ENCODE measurements at places on chromosomes 2 and 18.
A peak's percentile ranks its signal among the peaks of the same experiment; 100 is the strongest.

- DNase-seq = peak; percentile 5
Measured at GRCh38 chr2:132581991-132582738, 87.8 kb downstream of the LYPD1 start.

GRCh38 chr2:158586491-158586890 lies 129.7 kb downstream of the PKP4 start:
- DNase-seq = peak; percentile 69

- DNase-seq = peak; percentile 39
Measured at GRCh38 chr2:160911258-160911657, 249.0 kb upstream of the TANK start.

DNA sequence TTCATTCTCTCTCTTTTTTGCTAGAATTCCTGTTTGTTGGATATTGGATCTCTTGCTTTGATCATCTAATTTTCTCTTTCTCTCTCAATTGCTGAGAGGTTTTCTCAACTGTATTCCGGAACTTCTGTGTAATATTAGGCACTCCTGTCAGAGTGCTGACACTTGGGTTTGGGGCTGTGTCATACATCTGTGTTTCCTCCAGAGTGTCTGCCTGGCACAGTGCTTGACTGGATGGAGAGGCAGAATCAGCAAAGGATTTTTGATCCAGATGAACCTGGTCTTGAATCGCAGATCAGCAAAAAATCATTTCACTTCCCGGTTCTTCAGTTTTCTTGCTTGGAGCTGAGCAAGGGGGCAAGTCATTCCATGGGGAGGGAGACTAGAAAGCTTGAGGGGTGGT lies 87.7 kb upstream of the CXCR4 start:
- DNase-seq = no peak

DNA sequence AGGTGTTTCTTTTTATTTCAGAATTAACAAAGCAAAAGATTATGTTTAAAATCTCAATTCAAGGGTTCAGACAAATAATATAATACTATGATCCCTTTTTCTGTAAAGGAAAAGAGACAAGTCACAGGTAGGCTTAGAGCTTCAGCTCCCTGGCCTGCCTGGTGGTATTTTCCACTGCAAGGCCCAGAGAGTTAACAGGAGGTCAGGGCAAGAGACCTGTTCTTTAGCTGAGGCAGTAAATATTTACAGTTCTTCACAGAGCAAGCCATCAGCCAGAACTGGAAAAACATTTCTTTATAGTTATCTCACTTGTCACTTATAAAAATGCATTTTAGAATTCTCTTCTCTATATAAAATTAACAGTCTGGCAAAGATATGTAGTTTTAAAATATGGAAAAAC lies 70.1 kb downstream of the EPG5 start:
- no peak for DNase-seq

- DNase-seq = no peak
Measured at GRCh38 chr18:33097126-33097525, 324.3 kb upstream of the KLHL14 start.

DNA sequence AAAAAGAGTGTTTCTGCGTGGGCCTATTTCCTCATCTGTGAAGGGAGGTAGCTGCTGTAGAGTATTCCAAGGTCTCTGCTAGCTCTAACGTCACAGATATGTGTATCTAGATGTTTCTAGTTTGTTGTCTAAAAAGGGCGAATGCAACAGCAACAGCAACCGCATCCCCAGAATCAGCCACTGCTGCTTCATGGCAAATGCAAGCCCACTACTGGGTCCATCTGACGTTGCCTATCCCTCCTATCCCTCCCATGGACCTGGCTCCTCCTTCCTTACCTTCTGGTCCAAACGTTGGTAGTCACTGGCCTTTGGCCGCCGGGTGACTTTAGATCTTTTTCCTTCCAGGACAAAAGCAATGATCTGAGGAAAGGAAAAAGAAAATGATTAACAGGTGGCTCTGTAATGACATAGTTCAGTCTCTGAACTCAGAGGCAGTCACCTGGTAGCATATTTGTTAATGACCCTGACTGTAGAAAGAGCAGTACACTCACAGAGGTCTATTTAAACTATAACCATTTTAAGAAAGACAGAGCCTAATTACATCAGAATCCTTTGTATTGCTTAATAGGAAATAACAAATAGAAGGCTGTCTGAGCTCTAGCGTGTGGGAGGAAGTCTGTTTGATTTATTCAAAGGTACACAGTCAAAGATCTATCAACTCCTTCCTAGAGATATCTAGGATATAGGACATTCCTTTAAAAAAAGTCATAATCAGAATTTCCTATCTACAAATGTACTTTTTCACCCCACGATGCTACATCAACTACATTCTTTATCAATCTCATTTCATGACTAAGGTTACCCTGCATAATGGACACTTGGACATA lies 2.9 kb downstream of the TGOLN2 start:
- DNase-seq = peak; percentile 60

GRCh38 chr2:202135091-202135874 lies 62.2 kb downstream of the KIAA2012 start:
- DNase-seq = peak; percentile 97

GRCh38 chr18:46069524-46069923 lies 2.5 kb downstream of the PSTPIP2 start:
- peak; percentile 25 for DNase-seq

DNA sequence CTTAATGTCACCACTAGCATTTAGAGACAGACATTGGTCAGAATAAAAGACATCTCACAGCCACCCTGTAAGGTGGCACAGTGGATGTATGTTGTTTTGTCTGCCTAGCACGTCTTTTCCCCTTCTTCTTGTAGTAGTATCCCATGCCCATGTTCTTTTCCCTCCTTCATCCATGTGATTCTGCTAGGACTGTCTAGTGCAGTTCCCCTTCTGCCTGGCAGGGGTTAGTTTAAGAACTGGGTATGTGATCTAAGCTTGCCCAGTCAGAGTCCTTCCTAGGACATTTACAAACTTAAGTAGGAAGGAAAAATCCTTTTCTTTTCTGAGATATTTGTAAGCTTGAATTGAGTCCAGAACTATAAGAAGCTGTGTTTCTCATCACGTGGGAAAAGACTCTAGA lies 172.3 kb downstream of the BABAM2 start:
- no peak for DNase-seq

DNA sequence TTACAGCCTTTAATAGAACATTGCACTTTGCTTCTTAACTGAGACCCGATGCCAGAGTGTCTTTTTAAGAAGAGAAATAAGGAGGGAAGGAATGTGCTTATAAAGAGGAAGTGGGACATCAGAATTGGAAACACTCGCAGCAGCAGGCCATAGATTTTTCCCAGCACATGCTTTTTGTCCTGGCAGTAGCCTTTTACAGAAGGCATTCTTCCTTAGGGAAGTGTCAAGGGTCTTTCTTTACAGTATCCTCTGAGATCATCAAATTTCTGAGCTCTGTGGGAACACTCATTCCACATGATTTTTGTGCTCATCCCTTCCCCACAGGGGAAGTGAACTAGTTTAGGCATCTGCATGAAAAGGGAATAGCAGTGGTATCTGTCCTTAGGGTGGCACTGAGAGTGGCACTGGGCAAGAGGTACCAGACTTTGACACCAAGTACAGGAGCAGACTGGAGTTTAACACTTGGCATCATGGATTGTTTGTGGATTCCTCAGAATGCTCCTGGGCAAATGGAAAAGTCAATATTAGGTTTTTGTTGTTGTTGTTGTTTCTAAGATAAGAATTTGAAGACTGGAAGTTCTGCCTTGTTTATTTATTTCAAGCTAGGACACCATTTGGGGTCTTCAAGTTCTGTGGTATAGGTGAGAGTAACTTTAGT lies 4.1 kb downstream of the MYO1B start:
- DNase-seq = peak; percentile 46

GRCh38 chr2:233469261-233470010 lies 97.1 kb downstream of the USP40 start:
- DNase-seq = no peak

GRCh38 chr2:655626-656025 lies 21.6 kb downstream of the TMEM18 start:
- DNase-seq = peak; percentile 55

- DNase-seq = peak; percentile 72
Measured at GRCh38 chr2:119264781-119265692, 41.4 kb downstream of the STEAP3 start.

DNA sequence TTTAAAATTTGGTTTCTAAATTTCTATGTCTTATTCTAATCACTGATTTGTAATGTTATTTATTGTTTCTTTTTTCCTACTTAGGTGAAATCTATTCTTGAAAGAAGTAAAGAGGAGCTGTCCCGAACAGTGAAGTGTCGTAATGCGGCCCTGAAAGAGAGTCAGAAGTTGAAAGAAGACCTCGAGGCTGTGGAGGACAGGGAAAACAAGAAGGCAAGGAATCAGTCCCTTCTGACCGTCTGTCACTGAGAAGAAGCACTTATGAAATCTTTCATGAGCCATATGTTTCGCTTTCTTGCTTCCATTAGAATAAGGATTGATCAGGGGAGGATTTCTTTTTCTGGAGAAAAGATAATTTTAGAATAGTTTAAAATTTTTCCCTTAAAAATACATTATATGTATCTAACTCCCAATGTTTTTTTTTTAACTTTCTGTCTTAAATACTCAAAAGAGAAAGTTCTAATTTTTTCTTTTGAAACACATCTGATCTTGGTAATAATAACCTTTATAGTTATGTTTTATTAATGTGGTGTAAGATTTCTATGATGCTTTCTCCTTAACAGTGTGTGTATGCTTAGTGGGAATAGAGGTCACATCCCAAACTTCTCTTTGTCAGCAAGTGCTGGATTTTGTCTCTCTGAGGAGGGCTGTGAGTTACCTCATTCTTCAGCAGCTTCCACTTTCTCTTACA lies 79.0 kb downstream of the CCDC150 start:
- peak; percentile 33 for DNase-seq

DNA sequence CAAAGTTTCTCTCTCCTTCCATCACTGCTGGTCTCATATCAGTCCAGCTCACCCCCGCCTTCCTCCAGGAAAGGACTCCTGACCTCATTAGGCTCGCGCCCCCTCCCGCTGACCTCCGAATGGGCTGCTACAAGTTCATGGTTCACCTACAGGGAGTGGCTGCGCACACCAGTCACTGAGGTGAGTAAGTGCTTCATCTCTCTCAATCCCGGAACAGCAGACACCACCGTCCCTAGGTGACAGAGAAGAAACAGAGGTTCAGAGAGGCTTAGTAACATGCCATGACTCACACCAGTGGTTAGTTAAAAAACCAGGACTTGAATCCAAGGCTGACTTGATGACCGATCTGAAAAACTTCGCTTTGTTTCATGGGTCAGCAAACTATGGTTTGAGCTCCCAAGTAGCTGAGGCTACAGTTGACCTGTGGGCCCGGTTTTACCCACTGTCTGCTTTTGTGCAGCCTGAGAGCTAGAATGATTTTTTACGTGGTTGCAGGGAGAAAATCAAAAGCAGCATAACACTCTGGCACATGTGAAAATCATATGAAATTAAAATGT lies 42.0 kb downstream of the ZFP36L2 start:
- DNase-seq = peak; percentile 92

GRCh38 chr2:85525567-85525966 lies 13.4 kb upstream of the MAT2A start:
- no peak for DNase-seq

DNA sequence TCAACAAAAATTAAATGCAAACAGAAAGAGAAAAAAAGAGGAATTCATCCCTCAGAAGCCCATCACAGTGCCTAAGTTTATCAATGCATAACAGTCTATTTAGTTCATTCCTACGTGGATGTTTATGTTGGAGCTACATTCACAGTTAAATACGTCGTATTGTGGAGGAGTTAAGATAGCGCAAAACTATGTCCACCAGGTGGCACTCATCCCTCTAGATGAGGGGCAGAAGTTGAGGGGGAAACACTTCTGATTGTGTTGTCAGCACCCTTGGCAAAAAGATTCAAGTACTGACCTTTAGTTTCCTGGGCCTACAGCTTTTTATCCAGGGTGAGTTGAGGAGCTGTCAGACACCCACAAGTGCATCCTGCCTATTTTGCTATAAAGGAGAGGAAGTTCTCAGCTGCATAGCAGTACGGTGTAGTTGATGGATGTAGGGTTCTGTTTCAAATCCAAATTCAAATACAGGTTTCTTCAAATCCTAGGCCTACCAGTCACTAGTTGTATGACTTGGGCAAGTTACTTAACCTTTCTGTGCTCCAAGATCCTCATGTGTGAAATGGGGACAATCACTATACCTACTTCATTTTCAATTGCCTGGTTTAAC lies 26.8 kb upstream of the MYO1B start:
- peak; percentile 46 for DNase-seq

DNA sequence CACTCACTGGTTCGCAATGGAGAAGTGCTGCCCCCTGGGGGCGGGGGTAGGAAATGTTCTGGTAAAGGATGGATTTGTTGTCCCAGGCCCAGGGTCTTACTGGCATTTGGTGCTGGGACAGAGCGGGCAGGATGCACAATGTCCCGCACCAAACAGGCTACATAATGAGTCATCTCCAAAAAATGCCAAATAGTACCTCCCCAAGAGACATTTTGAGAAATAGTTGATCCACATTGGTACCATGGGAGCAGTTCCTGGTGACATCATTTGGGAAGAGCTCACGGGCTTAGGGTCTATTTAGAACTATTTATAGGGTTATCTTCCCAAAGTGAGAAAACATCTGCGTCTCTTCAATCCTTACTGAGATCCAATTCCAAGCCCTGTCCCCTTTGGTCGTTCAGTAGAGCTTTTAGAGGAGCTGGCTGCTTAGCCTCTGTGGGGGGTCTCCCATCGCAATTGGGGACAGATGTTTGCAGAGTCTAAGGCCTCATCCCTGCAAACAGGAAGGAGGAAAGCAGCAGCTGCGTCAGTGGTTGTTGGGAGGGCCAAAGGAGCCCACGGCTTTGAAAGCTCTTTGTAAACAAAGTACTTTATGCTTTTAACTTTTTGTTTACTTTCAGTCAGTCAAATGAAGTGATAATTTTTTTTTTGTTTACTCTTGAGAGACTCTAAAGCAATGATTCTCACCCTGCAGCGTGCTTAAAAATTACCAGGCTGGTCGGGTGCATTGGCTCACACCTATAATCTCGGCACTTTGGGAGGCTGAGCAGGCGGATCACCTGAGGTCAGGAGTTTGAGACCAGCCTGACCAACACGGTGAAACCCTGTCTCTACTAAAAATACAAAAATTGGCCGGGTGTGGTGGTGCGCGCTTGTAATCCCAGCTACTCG lies 49.3 kb downstream of the GREB1 start:
- peak; percentile 48 for DNase-seq

DNA sequence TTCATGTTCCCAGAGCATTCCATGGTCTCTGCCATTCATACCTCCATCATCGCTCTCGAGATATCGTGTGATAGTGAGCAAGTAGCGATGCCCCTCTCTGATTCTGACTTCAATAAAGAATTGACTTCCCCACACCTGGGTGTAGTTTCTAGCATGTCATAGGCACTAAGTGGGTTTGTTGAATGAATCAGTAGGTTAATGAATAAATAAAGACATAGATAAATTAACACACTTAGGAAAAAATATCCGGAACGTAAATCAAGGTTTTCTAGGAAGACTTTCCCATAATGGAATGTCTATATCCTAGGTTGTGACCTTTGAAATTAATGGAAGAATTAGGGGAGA lies 159.1 kb downstream of the DOCK10 start:
- DNase-seq = no peak

DNA sequence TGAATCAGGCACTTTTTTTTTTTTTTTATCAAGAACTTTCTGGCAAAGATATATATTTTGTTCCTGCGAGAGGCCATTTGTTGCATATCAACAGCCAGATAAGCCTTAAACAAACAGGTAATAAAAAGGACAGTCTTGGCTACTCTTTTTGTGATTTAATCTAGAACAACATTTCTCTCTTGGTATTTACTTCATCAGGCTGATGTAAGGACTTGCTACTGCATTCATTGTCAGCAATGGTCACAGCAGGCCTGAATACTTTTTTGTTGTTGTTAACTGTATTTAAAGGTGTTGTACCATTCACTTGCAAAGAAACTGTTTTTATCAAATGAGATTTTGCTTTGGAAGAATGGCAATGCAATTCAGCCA lies 683.8 kb downstream of the IRS1 start:
- peak; percentile 17 for DNase-seq

- DNase-seq = no peak
Measured at GRCh38 chr2:240620859-240621258, 4.4 kb upstream of the GPR35 start.

All from GM23248 (cell line).